IPS DF 6.9 (cell line): ENCODE measurements at places on chromosomes 2 and 18.
A peak's percentile ranks its signal among the peaks of the same experiment; 100 is the strongest.

DNA sequence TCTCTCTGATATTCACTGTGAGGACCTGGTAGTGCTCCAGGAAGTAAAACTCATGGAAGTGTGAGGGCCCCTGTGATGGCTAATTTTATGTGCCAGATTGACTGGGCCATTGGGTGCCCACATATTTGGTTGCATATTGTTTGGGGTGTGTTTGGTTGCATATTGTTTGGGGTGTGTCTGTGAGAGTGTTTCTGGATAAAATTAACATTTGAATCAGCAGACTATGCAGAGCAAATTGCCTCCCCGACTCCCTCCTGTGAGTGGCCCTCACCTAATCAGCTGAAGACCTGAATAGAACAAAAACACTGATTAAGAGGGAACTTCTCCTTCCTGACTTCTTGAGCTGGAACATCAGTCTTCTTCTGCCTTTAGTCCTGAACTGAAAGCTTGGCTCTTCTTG lies 173.3 kb upstream of the LINC00305 start:
- DNase-seq, result no peak
- H3K27me3 ChIP-seq, result no peaks in the 10 kb centered on the region
- H3K27ac ChIP-seq, result no peak overlapping the region
- H3K4me1 ChIP-seq, result no peaks in the 10 kb centered on the region
- no peak overlapping the region for H3K4me3 ChIP-seq

- H3K4me1 ChIP-seq, result no peaks in the 10 kb centered on the region
- no peaks in the 10 kb centered on the region for H3K36me3 ChIP-seq
These were observed 99.5 kb upstream of the CCDC85A start for GRCh38 chr2:56084111-56084901.

GRCh38 chr2:118918017-118918416 lies 24.0 kb upstream of the MARCO start:
- no peaks in the 10 kb centered on the region for H3K4me1 ChIP-seq
- H3K27me3 ChIP-seq, result no peaks in the 10 kb centered on the region
- H3K27ac ChIP-seq, result no peak overlapping the region
- DNase-seq, result no peak
- H3K36me3 ChIP-seq, result no peaks in the 10 kb centered on the region

DNA sequence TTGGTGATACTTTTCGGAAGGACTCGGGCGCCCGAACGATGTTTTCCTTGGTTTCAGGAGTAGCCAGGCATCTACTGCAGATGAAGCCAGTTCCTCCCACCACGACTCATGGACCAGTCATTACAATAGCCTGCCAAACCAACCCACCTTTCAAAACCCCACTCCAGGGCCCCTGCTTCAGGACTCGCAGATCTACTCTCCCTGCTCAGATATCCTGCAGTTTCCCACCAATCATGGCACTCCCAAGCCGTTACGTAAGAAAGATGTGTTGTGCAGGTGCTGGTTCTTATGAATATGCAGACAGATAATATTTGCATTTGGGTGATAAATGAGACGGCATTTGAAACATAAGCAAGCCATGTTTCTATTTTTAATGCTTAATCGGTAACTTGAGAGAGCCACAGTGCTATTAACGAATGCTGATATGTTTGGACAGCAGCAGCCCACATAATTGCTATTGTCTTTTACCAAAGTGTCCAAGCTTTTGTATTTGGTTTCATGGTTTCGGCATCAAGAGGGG lies 3.5 kb upstream of the CYS1 start:
- DNase-seq, result no peak
- H3K4me1 ChIP-seq, result peaks cover 2% of the 10 kb centered on the region; the same call in 1 of the 2 replicates
- no peak overlapping the region for H3K27ac ChIP-seq
- H3K36me3 ChIP-seq, result no peaks in the 10 kb centered on the region

- no peak overlapping the region for H3K27ac ChIP-seq
- no peaks in the 10 kb centered on the region for H3K27me3 ChIP-seq
- DNase-seq, result no peak
- H3K36me3 ChIP-seq, result peaks cover 11% of the 10 kb centered on the region; the same call in 1 of the 2 replicates
These were observed 73.2 kb downstream of the ZNF532 start for GRCh38 chr18:58937887-58938267.

DNA sequence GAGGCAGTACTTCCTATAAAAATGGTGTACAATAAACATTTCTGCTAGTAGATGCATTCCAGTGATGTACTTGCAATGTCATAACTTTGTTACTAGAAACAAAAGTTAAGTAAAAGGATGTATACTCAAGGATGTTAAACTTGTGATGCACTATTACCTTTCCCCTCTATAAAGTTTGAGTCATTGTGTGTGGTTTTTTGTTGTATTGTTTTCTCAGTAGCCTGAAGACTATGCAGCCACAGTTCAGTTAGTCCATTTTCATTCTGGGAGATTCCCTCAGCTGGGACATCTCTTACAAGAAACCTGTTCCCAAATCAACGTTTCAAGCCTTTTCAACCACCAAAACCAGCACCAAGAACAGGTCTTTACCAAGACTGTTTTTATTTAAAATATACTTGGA lies 5.6 kb downstream of the ATP5MC3 start:
- no peak overlapping the region for H3K4me3 ChIP-seq
- no peak for DNase-seq
- H3K27ac ChIP-seq, result no peak overlapping the region

GRCh38 chr2:121469356-121469755 lies 61.3 kb upstream of the RNU4ATAC start:
- no peaks in the 10 kb centered on the region for H3K27me3 ChIP-seq
- H3K4me3 ChIP-seq, result no peak overlapping the region
- DNase-seq, result no peak
- peaks cover 3% of the 10 kb centered on the region; the same call in 1 of the 2 replicates for H3K36me3 ChIP-seq

GRCh38 chr2:233108611-233109490 lies 48.7 kb downstream of the INPP5D start:
- no peak overlapping the region for H3K4me3 ChIP-seq
- no peaks in the 10 kb centered on the region for H3K4me1 ChIP-seq
- no peaks in the 10 kb centered on the region for H3K27me3 ChIP-seq
- H3K36me3 ChIP-seq, result no peaks in the 10 kb centered on the region
- DNase-seq, result no peak

DNA sequence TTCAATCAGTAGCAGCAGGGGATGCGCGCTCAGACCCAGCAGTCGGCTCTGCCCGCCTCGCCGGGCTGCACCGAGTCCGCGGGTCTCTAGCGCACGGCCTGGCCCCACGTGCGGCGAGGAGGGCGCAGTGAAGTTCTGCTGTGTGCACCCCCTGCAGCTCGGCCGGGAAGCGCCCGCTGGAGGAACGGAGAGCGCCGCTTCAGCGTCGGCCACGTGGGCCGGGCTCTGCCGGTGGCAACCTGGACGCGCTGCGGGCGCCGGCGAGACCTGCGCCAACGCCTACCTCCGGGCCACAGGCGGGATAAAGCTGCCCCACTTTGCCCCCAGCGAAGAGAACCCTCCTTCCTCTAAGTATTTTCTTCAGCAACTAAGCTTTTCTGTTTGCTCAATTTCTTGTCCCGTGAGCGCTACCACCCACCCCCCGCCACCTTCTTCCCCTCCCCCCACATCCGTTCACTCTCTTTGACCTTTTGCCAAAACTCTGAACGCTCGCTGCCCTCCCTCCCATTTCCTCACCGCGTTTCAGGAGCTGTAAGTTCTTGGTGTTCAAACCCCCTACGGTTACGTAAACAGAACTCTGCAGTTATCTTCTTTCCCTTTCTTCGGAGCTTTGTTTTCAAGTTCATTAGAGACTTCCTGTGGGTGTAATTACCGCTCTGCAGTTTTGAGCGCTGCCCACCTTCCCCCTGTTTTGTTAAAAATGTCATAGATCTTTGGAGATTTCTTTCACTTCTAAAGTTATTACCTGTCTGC lies 42.6 kb upstream of the EDAR start:
- no peaks in the 10 kb centered on the region for H3K36me3 ChIP-seq
- no peak overlapping the region for H3K27ac ChIP-seq
- peaks cover 15% of the 10 kb centered on the region; the same call in 1 of the 2 replicates for H3K27me3 ChIP-seq
- no peak for DNase-seq

DNA sequence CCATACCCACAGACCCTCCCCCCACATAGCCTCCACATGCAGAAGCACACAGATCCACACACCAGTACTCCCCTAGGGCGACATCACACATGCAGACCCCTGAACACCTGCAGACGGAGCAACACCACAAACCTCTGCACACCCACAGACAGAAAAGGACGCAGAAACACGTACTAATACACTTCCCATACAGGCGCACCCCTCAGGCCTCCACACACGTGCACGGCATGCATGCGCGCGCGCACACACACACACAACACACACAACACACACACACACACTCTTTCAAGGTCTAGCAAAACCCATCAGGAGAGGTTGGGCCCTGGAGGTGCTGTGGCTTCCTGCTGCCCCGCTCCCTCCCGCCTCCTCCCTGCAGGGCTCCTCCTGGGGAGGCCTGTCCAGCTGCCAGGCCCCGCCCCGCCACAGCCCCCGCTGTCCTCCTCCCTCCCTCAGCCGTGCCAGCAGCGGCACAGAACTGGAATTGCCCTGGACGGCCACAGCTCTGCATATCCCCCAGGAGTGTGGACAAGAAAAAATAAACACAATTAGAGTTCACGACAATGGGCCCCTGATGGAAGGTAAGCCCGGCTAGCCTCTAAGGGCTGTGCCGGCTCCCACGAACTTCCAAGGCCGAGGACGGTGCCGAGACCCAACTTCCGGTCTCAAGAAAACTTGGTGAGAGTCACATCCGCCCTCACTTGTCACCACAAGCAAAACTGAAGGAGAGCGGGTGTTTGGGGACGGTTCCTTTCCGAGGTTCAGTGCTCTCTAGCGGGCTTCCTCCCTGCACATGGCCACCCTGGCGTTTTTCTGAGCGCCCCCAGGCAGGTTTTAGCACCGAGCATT lies 6.8 kb downstream of the ZFP36L2 start:
- peaks cover 10% of the 10 kb centered on the region for H3K4me1 ChIP-seq
- peak overlapping the region; percentile 22; the same call in 1 of the 2 replicates for H3K4me3 ChIP-seq
- H3K27ac ChIP-seq, result peak overlapping the region; percentile 32
- DNase-seq, result no peak
- peaks cover 6% of the 10 kb centered on the region; the same call in 1 of the 2 replicates for H3K36me3 ChIP-seq

DNA sequence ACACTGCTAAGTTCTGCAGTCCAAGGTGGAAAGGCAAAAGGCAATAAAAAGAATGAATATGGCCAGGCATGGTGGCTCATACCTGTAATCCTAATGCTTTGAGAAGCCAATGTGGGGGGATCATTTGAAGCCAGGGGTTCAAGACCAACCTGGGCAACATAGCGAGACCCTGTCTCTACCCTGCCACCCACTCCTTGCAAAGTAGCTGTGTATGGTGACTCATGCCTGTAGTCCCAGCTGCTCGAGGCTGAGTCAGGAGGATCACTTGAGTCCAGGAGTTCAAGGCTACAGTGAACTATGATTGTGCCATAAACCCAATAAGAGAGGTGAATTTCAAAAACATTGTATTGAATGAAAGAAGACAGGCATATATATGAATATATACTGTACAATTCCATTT lies 2.4 kb downstream of the MYL12B start:
- no peaks in the 10 kb centered on the region for H3K4me1 ChIP-seq
- no peaks in the 10 kb centered on the region for H3K36me3 ChIP-seq
- H3K4me3 ChIP-seq, result no peak overlapping the region
- DNase-seq, result no peak
- H3K27me3 ChIP-seq, result no peaks in the 10 kb centered on the region
- no peak overlapping the region for H3K27ac ChIP-seq

DNA sequence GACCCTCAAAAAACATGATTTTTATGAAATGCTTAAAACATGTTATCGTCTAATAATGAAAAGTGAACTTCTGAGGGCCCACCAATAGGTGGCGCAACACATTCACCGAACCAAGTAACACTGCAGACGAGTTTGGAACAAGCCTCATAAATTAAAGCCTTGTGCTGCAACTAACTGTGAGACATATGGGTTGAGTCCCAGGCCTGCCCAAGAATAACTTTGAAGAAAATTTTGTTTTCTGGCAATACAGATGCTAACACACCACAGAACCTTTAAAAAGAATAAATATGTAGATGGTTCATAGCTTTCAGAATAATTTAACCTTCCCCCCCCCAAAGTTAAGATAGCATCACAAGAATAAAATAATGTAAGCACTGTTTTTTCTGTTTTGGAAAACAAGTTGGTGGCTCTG lies 285.9 kb downstream of the RNF144A start:
- H3K4me1 ChIP-seq, result no peaks in the 10 kb centered on the region
- no peaks in the 10 kb centered on the region for H3K36me3 ChIP-seq
- DNase-seq, result peak; percentile 29
- no peaks in the 10 kb centered on the region for H3K27me3 ChIP-seq
- H3K4me3 ChIP-seq, result no peak overlapping the region

- no peaks in the 10 kb centered on the region for H3K27me3 ChIP-seq
- no peaks in the 10 kb centered on the region for H3K4me1 ChIP-seq
- H3K27ac ChIP-seq, result no peak overlapping the region
- H3K4me3 ChIP-seq, result no peak overlapping the region
These were observed 48.5 kb downstream of the TPO start for GRCh38 chr2:1461507-1462390.

GRCh38 chr2:10329880-10330699 lies 27.4 kb downstream of the HPCAL1 start:
- H3K27ac ChIP-seq, result no peak overlapping the region
- H3K4me3 ChIP-seq, result no peak overlapping the region
- no peak for DNase-seq

GRCh38 chr2:143577489-143577888 lies 448.3 kb downstream of the ARHGAP15 start:
- no peaks in the 10 kb centered on the region for H3K4me1 ChIP-seq
- no peaks in the 10 kb centered on the region for H3K36me3 ChIP-seq
- no peak overlapping the region for H3K4me3 ChIP-seq
- H3K27ac ChIP-seq, result no peak overlapping the region
- no peaks in the 10 kb centered on the region for H3K27me3 ChIP-seq
- DNase-seq, result no peak

DNA sequence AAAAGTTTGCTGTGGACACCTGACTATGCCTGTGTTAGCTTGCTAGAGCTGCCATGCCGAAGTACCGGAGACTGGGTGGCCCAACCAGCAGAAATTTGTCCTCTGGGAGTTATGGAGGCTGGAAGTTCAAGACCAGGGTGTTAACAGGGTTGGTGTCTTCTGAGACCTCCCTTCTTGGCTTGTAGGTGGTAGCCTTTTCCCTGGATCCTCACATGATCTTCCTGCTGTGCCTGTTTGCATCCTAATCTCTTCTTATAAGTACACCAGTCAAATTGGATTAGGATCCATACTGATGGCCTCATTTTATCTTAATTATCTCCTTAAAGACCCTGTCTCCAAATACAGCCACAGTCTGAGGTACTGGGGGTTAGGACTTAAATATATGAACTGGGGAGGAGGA lies 845 bp downstream of the TMEM177 start:
- peaks cover 2% of the 10 kb centered on the region for H3K4me1 ChIP-seq
- DNase-seq, result no peak

GRCh38 chr18:31396796-31397612 lies 20.4 kb downstream of the DSG4 start:
- H3K36me3 ChIP-seq, result no peaks in the 10 kb centered on the region
- H3K4me1 ChIP-seq, result no peaks in the 10 kb centered on the region

GRCh38 chr2:106178716-106179115 lies 15.4 kb downstream of the UXS1 start:
- H3K4me1 ChIP-seq, result no peaks in the 10 kb centered on the region
- DNase-seq, result no peak
- no peaks in the 10 kb centered on the region for H3K36me3 ChIP-seq
- H3K27ac ChIP-seq, result no peak overlapping the region
- no peak overlapping the region for H3K4me3 ChIP-seq
